ENCODE measurements at places on chromosomes 6 and 20.

DNA sequence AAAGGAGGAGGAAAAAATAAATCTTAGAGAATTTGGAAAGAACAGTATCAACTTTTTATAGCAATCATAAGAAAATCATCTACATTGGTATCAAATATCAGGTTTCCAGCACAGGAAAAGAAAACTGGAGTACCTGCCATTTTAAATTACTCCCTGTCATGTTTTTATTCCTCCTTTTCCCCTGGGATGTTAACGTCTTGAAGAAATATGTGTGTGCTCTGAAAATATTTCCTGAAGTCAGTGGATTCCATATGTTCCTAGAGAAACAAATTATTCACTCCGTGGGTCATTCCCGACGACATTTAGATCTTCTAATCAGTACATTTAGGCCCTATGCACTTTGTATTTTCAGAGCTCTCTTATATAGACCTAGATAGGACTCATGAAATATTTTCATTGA is 42.0 kb upstream of the RSPO3 start:
- DNase-seq: no peak

DNA sequence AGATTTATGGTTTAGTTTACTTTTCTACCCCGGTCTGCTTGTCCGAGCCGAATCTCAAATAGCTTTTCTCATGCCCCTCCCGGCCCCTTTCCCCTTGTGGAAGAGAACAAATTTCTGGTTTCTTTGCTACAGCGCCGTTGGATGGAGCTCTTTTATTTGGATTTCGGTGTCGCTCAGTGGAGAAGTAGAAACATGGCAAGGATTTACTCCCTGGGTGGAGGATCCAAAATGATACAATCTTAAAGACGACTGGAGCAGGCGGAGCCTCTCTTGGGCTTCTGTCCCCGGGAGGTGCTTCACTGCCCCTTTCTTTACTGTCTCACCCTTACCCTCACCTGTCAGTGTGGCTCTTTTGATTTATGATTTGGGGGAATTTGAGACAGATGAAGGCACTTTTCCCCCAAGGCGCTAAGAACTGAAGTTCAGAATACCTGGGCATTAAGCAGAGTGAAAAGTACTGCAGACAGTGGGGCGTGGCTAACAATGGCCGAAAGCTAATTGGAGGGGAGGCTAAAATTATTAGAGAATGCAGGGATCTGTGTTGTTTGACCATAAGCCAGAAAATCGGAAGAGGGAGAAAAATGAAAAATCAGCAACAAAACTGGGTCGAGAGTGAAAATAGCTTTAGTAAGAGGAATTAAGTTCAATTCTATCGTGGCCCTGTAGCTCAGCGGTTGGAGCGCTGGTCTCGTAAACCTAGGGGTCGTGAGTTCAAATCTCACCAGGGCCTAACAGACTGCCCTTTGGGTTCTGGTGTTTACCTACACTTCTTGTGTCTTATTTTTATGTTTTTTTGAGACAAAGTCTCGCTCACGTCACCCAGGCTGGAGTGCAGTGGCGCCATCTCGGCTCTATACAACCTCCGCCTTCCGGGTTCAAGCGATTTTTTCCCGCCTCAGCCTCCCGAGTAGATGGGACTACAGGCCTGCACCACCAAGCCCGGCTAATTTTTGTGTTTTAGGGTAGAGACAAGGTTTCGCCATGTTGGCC is 145.1 kb upstream of the ZNF184 start:
- DNase-seq: no peak

DNA sequence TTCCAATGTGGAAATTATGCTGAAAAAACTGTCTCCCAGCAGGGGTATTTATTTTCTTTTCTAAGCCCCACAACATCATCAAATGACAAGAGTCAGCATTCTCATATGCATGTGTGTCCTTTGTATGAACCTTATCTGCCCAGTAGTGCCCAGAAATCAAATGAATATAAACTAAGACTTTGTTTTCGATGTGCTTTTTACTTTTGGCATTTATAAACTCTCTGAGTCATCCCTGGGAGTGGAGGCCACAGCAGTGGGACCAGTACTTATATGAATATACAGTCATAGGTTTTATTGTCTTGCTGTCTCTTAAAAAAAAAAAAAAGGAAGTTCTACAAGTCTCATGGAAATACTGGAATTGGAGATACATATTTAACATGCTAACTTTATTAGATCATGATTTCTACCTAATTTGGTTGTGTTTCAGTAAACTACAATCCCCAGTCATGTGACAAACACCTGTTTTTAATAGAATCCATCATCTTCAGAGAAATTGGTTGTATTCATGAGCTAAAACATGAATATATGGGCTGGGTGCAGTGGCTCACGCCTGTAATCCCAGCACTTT is 99.2 kb upstream of the TMEM181 start:
- peak; percentile 48 for DNase-seq

- no peak for DNase-seq
Observed at GRCh38 chr6:41442800-41443501, 103.2 kb upstream of the FOXP4 start.

- no peak for DNase-seq
Observed at GRCh38 chr6:136085370-136086115, 164.6 kb downstream of the MTFR2 start.

GRCh38 chr6:14983599-14984518 is 262.0 kb upstream of the JARID2 start:
- no peak for DNase-seq

DNA sequence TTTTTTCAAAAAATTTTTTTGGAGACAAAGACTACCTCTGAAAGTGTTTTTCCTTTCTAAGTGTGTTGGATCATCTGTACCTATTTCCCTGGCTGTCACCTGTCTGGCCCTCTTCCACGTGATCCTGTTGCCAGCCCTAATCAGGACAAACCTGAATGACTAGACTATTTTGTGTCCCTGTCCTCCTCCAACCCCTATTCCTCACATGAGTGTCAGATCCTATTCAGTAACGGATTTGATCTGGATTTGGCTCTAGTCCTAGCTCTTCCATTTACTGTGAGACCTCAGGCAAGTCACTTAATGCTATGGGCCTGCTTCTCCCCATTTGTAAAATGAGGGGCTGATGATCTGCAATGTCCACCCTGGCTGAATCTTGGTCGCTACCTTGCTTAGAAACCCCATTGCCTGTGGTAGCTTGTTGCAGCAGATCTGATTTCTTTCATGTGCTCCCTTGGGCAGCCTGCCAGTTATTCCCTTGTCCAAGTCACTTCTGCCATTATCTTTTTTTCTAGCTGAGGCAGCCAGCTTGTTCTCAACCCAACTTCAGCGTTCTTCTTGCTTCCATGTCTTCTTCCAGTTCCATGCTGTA is 4.8 kb downstream of the PHF20 start:
- no peak for DNase-seq

GRCh38 chr6:46220352-46221221 is 49.8 kb upstream of the ENPP5 start:
- DNase-seq: no peak
